Right ventricle myocardium inferior (tissue), 1 donor: ENCODE measurements at places on chromosomes 13 and 19.

- no peak for DNase-seq
Observed at GRCh38 chr19:56119582-56119978, 1.5 kb downstream of the ZNF787 start.

- peak; percentile 91 for DNase-seq
Observed at GRCh38 chr19:18865973-18866799, 29.8 kb downstream of the CERS1 start.

DNA sequence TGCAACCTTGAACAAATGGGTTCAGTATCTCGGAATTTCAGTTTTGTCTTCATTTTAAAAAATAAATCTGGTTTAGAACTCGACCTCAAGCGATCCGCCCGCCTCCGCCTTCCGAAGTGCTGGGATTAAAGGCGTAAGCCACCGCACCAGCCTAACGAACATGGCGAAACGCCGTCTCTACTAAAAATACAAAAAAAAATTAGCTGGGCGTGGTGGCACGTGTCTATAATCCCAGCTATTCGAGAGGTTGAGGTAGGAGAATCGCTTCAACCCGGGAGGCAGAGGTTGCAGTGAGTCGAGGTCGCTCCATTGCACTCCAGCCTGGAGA lies 571 bp downstream of the ZNF302 start:
- no peak for DNase-seq

GRCh38 chr13:27535546-27535945 lies 84.8 kb downstream of the LNX2 start:
- DNase-seq = no peak

GRCh38 chr13:82717249-82717648 lies 1165.0 kb downstream of the SLITRK1 start:
- no peak for DNase-seq

DNA sequence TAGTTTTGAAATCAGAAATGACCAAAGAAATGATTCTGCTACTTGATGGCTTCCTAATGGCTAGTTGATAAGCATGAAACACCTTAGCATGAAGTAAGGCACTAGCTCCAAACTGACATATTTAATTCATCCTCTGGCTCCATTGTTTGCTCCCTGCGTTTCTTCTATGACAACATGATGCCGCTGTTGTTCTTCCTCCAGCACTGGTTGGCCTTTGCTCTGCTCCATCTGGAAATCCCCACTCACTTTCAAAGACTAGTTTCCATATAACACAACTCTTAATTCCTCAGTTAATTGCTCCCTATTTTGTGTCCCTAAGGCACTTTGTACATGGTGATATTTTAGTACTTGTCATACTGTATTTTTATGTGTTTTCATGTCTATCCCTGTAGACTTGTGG lies 151.6 kb downstream of the GPC6 start:
- DNase-seq = no peak

- no peak for DNase-seq
Observed at GRCh38 chr19:52034051-52034728, 6.0 kb upstream of the ZNF614 start.

GRCh38 chr19:55068950-55069864 lies 6.3 kb upstream of the RDH13 start:
- no peak for DNase-seq

DNA sequence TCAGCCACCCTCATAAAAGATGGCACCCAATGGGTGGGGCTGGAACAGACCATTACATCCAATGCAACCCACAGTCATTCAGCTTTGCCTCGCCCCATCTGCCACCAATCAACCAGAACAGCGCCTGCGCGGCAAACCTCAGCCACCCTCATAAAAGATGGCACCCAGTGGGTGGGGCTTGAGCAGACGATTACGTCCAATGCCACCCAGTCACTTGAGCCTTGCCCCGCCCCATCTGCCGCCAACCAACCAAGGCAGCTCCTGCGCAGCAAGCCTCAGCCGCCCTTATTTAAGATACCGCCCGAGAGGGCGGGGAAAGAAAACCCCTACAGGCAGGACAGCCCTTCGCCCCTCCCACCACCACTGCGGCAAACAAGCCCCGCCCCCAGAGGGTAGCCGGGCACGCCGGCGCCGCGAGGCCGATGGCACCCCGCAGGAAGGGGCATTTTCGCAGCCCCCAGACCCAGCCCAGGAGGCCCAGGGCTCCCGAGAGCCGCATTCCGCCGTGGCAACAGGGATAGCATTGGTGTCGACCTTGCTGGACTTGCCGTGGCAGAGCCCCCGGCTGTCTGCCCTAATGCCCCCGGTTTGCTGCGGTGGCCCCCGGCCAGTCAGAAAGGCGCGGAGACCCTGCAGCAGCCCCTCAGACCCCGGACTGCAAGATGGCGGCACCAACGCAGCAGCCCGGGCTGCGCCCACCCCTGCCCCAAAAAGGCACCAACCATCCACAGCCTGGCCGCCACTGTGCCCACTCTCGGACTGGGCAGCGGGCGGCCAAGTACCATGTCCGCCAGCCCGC lies 675 bp downstream of the PEG3 start:
- DNase-seq = peak; percentile 95

GRCh38 chr19:18340990-18341868 lies 831 bp downstream of the PGPEP1 start:
- peak; percentile 76 for DNase-seq

DNA sequence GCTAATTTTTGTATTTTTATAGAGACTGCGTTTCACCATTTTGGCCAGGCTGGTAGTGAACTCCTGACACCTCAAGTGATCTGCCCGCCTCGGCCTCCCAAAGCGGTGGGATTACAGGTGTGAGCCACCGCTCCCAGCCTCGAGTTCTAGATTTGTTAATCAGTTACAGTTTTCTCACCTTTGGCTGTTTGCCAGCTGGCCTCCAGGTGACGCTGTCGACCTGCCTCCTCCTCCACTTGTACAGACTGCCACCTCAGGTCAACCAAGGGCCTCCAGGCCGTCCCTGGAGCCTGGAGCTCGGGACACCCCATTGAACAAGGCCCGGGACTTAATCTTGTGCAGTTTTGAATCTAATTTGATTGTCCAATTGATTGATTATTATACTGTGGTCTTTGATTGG lies 45.5 kb downstream of the IER2 start:
- DNase-seq = no peak

DNA sequence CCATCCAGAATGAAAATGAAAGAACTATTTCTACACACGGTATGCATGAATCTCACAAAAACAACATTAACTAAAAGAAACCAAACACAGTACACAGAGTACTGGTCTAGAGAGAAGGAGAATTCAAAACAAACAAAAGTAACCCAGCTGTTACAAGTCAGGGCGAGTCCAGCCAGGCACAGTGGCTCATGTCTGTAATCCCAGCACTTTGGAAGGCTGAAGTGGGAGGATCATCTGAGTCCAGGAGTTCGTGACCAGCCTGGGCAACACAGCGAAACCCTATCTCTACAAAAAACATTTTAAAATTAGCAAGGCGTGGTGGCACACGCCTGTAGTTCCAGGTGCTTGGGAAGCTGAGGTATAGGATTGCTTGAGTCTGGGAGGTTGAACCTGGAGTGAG lies 1.7 kb upstream of the PSMC4 start:
- DNase-seq = no peak

DNA sequence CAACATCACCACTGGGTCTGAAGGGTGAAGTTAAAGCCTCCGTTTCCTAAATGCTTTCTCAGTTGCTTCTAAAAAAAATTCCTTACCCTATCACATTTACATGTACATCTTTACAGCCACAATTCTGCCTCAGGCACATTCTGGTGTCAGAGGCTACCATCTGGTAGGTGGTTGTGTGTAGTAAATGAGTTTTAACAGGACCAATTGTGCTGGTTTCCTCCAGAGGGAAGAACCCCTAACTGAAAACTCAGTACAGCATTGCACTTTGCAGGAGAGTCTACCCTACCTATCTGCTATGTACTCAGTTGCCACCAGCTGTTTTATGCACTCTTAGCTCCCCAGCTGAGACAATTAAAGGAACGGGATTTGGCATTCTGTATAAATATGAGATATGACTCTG lies 1576.5 kb downstream of the PCDH9 start:
- no peak for DNase-seq

DNA sequence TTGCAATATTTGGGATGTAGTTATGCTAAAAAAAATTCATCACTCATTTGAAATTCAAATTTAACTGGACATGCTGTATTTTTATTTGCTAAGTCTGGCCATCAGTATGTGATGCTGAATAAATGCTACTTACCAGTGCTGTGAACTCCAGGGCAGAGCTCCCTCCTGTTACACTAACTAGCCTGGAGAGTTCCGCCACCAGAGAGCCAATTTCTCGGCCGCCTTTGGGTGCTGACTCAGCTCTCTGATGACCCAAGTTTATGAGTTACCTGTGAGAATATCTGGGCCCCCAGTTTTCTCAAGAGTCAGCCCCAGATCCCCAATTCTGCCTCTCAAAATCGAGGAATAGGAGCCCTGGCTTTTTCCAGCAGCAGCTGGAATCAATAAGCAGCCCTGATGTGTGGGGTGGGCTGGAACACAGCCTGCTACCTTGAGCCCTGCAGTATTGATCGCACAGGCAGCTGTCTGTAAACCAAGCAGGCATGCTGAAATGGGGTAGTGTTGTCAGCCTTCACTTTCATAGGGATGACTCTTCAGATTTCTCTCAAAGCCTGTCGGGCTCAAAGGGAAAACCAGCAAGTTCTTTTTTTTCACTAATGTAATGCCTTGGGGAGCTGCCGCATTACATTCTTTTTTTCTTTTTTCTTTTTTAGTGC lies 113.7 kb downstream of the DNAJC15 start:
- DNase-seq = no peak

- DNase-seq = no peak
Observed at GRCh38 chr19:1399745-1400144, 1.6 kb downstream of the GAMT start.

DNA sequence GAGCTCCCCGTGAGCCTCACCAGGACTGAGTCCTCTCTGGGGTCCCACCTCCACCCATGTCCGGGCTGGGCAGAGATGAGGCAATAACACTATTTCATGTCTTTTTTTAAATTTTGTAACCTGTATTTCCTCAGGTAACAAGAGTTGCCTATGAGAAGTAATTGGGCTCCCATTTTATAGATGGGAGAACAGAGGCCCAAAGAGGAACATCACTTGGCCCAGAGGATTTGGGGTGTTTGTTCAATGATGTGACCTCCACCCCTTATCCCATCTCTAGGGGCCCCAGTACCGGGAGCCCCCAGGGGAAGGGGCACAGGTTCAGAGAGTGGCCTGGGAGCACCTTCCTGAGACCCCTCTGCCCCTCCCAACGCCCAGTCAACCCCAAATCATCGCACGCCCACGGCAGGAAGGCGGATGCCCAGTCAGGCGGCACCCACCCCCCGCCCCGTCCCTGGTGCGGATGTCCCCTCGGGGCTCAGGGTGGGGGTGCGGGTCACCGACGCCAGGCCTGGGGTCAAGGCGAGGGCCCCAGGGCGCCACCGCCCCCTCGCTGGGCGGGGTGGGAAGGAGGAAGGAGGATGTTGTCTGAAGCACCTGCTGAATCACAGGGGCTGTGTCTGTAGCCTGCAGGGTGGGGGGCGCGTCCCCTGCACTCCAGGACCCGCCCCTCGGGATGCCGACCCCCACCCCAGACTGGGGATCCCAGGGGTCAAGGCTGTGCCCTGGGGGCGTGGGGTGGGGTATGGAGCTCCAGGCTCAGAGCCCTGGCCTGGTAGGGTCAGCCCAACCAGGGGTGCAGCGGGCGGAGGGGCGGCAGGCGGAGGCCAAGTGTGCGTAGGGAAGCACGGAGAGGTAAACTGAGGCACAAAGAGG lies 9.0 kb upstream of the CIRBP start:
- DNase-seq = no peak

GRCh38 chr19:18519962-18520847 lies 1.7 kb downstream of the ELL start:
- DNase-seq = peak; percentile 82

DNA sequence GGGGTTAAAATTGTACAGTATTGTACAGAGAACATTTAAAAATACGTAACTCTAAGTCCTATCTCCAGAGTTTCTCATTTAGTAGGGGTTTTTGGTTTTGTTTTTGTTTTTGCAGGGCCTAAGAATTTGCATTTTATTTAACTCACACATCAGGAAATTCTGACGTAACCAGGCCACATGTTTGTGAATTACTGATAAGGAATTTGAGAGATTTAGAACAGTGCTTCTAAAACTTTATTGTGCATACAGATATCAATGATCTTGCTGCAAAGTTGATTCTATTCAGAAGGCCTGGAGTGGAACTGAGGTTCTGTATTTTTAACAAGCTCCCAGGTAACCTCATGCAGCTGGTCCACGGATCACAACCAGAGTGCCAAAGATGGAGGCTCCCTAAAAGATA lies 49.3 kb downstream of the LIG4 start:
- no peak for DNase-seq

GRCh38 chr19:14391156-14391821 lies 10.0 kb downstream of the ADGRE5 start:
- no peak for DNase-seq

DNA sequence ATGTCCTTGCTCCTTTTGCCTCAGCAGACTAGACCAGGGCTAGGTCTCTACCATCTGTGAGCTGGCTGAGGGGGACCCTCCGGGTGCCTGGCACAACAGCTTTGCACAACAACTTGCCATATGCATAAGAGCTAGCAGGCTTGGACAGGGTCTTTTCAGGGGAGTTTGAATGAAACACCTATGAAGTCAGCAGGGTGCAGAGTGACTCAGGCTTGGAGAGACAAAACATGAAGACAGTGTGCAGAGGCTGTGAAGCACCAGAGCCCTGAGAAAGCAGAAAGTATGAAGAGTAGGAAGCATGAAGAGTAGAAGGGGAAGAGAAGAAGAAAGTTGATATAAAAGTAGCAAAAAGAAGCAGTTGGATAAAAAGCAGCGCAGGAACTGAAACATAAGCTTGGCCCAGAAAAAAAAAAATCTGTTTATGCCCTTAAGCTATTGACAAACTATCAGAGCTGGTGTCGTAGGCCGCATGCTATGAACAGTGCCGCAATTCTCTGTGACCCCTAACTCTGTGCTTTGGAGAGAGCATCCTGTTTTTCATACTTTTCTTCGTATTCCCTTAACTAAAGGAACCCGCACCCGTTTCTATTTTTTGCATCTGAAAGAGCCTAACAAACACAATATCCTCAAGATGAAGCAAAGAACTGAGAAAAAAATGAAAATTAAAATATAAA lies 52.7 kb upstream of the FAM216B start:
- no peak for DNase-seq

GRCh38 chr19:48090281-48090802 lies 20.3 kb downstream of the PLA2G4C start:
- no peak for DNase-seq

DNA sequence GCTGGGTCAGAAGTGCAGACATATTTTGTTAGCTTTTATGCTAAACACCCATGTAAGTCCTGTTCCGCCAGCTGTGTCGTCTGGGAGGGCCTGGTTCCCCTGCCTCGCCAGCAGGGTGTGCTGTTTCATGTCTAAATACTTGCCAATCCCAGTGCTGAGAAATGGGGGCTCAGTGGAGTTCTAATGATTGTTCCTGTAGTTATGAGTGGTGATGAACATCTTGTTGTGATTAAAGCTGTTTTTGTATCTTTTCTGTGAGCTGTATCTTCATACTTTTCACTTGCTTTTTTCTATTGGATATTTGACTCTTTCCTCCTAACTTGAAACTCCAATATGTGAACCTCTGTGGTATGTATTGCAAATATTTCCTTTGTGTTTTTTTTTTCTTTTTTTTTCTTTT lies 32.7 kb downstream of the KDM4B start:
- DNase-seq = no peak
